Skeletal muscle cell (primary cell): ENCODE measurements at places on chromosomes 6 and 20.
A peak's percentile ranks its signal among the peaks of the same experiment; 100 is the strongest.

DNA sequence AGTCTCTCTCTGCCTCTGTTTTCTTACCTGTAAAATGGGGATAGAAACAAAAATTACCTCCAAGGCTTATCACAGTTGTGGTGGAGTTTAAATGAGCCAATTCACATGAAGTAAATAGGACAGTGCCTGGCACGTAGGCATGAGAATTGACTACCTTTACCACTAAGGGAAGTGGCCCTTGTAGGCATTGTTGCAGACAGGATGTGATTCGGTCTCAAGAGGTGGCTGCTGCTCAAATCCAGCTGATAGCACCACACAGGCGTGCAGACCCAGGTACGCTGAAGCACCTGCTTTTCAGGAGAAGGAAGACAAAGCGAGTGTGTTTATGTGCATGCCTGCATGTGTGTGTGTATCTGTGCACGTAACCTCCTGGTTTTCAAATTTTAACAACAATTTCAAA, 108.6 kb downstream of the EYA2 start:
- no peak for DNase-seq

DNA sequence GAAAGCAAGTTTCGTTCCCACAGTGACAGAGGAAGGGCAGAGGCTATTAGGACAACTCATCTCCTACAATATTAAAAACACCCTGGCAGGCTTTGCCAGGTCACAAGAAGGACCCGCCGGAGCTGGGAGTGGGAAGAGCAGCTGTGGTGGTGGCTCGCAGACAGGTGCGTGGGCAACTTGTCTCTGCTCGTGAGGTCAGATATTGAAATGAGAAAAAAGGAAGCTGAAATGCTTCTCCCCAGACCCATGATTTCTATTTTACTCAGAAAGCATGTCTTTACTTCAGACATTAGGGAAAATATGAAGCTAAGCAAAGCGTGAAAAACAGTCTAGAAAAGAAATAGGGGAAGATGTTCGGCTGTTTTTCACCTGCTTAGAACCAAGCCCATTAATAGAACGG, 166.3 kb upstream of the EEF1E1 start:
- DNase-seq: no peak

GRCh38 chr6:142275236-142276006, 26.4 kb upstream of the ADGRG6 start:
- DNase-seq: no peak

DNA sequence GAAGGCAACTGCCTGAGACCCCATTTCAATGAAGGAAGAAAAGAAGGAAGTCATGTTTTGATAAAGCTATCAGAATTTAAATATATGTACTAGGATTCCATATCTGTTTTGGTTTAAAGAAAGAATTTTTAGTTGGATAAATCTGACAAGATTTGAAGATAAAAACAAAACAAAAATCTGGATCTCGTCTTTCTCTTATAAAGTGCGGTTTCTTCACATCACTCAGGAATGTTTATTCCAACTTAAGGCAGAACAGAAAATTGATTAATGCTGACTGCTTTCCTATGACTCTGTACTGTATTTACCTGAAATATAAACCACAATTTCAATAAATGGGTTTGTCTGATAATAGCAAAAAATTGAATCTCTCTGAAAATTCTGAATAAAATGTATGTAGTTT, 439.7 kb downstream of the RFPL4B start:
- no peak for DNase-seq

DNA sequence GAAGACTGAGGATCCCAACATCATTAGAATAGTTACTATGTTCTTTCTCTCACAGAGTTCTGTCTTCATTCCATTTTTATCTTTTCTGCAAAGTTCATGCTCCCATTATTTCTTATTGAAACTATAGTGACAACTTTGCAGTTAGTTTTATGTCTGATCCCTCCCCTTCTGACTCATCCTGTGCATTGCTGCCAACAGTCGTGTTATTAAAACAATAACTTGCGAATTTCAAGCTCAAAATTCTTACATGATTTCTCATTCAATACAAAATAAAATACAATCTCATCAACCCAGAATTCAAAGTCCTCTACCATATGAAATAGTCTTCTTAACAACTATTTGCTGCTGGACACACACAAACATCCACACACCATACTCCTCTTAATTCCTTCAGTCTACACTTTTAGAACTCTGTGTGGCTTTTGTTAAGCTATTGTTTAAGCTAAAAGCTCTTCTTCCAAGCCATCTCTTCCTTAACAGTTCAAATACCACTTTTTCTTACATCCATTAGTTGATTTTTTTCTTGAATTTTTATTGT, 261.4 kb upstream of the IRAK1BP1 start:
- DNase-seq: peak; percentile 56
